GM04504 (cell line): ENCODE measurements at places on chromosomes 2 and 18.
A peak's percentile ranks its signal among the peaks of the same experiment; 100 is the strongest.

GRCh38 chr18:12597760-12598159, 60.1 kb downstream of the SPIRE1 start:
- peak; percentile 68 for DNase-seq

GRCh38 chr2:160253440-160254188, 53.5 kb upstream of the ITGB6 start:
- DNase-seq: no peak

DNA sequence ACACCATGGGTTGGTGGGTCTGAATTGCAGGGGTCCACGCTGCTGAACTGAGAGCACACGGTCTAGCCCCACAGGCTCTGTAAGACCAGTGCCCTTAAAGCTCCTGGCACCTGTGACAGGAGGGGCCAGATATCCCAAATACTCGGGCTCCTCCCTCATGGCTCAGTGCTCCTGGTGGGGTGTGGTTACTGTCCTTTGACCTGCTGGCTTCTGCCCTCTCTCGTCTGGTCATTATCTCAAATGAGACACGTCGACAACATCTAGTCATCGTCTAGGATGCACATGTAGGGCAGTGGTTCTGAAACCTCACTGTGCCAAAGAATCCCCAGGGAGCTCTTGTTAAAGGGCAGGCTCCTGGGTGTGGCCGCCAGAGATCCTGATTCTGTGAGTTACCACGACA, 258.4 kb downstream of the LOXHD1 start:
- no peak for DNase-seq

GRCh38 chr18:55247032-55247431, 287.8 kb upstream of the CCDC68 start:
- DNase-seq: no peak

GRCh38 chr18:23257686-23258565, 122.6 kb downstream of the CABLES1 start:
- DNase-seq: peak; percentile 25

DNA sequence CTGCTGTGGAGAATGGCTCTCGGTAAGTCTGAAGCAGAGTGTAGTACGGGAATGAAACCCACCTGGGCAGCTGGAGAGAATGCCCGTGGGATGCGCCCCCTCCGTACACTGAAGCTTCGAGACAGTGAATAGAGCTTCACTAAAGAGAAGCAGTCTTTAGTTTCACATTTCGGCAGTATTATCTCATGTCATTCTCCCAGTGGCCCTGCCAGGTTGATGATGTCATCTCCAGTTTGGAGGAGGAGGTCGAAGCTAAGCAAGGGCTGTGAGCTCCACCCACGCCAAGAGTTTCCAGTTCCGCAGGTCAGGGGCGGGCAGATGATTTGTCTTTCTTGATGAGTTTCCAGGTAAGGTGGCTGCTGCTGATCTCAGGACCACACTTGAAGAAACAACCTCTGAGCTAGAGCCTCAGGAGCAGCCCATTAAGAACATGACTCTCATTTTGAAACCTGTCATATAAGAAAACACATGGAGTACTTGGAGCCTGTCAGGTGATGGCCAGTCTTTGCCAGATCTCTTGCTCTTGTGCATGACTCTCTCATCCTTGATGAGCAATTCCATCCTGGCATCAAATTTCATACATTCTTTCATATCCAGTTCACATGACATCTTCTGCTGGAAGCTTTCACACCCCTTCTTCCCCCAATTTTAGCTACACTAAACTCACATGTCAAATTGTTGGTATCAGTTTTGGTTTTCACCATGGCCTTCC, 475.0 kb downstream of the RNF144A start:
- no peak for DNase-seq

DNA sequence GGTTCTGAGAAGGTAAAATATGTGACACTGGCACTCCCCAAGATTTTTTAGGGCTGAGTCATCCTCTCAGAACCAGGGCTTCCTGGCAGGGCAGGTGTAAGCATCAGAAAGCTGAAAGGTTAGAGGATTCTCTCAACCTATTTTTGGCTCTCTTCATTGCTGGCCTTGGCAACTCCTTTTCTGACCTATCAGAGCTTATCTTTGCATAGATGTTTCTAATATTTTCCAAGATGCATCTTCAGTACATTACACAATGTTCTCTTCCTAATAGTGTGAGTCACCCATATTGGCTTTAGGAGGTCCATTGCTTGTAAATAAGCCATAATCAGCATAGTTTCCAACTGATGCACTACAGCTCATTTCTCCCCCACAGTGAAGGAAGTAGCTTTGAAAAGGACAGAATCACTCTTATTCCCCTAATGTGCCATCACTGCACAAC, 2008.4 kb upstream of the PIK3C3 start:
- peak; percentile 53 for DNase-seq

DNA sequence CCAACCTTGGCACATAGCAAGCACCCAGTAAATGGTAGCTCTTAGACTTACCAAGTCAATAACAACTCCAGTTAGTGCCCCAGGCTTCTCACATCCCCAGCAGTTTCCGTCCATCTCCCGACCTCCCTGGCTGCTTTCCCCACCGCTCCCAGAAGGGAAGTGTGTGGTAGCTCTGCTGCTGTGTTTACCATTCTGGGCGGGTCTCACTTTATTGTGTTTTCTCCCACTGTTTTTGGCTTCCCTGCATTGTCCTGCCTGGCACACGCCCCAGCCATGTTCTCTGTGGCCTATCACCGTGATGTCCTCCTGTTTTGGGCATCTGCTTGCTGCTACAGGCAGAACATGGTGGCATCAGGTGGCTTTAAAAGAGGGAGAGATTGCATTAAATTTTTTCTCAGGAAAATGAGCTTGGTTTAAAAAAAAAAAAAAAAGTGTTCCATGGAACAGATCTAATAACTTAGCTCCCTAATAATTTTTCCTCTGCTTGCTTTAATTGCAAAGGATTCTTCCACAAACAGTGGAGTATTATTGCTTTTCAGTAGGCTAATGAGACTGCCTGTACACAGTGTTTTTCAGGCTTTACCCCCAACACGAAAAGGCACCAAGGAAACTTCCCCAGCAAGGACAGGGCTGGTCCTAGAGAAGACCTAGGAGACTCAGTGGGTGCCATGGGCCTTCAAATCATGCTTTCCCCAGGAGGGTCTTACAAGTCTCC, 8.0 kb upstream of the COX7A2L start:
- no peak for DNase-seq

DNA sequence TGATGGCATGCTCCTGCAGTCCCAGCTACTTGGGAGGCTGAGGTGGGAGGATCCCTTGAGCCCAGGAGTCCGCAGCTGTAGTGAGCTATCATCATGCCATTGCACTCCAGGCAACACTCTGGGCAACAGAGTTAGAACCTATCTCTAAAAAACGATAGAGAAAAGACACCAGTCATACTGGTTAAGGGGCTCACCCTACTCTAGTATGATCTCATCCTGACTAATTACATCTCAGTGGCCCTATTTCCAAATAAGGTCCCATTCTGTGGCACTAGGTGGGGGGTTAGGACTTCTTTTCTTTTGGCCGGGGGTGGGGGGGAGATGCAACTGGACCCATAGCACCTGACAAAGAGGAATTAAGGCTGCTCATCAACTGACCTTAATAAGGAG, 163.2 kb upstream of the NCK2 start:
- no peak for DNase-seq

DNA sequence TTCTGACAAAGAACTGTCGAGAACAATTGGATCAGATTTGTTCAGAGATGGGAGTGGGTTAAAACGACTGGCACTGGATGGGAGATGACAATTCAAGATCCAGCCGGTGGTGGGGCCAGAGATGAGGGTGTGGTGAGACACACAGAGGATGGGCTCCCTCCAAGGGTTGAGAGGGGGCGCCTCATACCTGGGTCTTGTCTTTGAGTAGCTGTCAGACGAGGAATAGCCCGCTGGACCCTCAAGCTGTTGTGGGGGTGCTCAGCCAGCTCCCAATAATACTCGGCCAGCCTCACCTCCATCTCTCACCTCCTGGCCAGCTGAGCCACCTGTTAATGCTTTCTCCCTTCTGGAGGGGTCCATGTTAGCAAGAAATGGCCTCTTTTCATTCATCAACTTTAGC, 14.0 kb downstream of the INPP5D start:
- DNase-seq: no peak

- DNase-seq: no peak
These were observed 256.1 kb downstream of the PAX3 start for GRCh38 chr2:222042666-222043065.

DNA sequence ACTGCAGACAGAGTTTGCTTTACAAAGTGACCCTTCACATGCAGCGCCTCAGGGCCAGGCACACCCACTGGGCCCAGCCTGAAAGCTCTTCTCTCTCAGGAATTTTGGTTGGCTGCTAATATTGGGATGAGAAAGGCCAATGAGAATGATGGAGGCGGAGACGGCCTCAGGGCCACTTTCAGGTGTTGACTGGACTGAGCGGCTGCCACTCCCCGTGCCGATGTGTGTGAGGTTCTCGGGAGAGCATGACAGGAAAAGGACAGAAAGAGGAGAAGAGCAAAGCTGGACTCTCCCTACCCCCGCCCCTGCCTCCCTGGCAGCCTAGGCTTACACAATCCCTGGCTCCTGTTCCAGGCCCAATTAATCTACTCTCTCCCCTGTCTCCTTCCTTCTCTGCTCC, 155.7 kb downstream of the CELF4 start:
- peak; percentile 10 for DNase-seq

GRCh38 chr2:210954386-210954907, 398.0 kb downstream of the CPS1 start:
- DNase-seq: no peak

GRCh38 chr2:188327518-188328213, 36.0 kb downstream of the GULP1 start:
- no peak for DNase-seq

DNA sequence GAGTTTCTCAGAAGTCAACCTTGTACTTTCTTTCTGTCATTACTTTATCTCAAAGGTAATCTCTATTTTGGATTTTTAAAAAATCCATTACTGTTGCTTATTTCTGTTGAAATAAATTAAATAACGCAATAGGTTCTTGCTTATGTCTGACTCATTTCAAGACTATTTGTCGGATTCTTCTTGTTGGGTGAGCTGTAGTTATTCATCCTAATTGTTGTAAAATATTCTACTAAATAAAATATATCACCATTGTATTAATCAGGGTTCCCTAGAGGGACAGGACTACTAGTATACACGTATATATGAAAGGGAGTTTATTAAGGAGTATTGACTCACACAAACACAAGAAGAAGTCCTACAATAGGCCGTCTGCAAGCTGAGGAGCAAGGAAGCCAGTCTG, 403.9 kb upstream of the CYRIA start:
- DNase-seq: no peak

DNA sequence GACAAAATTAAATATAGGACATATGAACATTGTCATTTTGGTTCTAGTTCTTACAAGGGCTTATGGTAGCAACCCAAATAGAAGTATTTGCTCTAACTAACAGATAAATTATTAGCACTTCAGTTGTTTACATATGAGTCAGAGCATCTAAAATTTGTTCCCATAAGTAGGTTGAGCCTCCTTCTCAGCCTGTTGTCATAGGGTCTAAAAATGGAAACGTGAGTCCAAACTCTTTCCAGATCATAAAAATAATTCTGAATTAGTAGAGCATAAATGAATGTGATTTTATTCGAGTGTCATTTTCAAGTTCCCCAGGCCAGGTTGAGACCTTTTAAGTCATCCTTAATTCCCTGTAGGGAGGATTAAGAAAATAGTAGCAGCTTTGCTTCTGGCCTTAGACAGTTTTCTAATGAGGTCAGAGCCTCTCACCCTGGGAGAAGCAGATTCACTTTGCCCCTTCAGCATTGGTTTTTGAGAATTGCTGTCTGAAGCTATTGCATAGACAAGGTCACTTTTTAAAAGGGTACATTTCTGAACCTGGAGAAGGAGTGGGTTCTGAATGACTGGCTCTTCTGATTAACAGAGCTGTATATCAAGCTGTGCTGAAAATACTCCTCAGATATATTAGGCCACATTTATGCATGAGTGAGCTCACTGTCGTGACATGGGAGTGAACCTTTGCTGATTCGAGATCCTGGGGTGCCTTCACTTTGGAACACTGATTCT, 164.3 kb downstream of the NEDD4L start:
- no peak for DNase-seq

- DNase-seq: no peak
These were observed 19.7 kb downstream of the EIF5B start for GRCh38 chr2:99356853-99357252.

- DNase-seq: peak; percentile 40
These were observed 231.7 kb upstream of the FOSL2 start for GRCh38 chr2:28160986-28161425.

DNA sequence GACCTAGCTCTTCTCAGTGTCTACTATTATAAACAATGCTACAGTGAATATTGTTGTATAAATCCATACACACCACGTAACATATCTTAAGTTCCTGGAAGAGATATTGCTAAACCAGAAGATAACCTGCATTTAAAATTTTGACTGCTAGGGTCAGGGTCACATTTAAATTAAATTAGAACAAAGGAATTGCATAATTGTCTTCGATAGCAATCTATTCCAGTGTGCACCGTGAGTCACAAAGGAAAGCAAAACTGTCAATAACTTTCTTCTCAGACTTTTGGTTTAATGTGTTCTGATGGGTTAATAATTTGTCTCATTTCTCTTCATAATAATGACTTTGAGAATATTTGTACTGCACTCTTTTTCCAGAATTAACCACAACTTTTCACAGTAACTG, 4.2 kb downstream of the GEN1 start:
- no peak for DNase-seq

- peak; percentile 57 for DNase-seq
These were observed 751 bp upstream of the NMI start for GRCh38 chr2:151289972-151290866.

DNA sequence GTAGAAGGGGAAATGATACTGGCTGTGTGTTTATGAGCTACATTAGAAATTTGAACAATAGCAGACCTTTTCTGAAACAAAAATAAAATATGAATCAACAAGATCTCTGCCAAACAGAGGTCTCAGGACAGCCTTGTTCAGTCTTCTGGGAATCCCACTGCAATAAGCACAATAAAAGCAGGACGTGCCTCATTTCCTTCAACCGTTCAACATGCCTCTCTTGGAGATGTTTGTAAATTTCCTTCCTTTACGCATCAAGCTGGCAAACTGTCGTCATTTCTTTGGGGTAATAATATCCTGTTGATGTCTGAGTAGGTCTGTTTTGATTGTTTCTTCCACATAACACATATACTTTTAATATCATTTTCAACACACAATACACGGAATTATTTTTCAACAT, 77.2 kb downstream of the TCF4 start:
- peak; percentile 49 for DNase-seq

GRCh38 chr2:68828887-68829708, 42.1 kb downstream of the BMP10 start:
- DNase-seq: peak; percentile 86

DNA sequence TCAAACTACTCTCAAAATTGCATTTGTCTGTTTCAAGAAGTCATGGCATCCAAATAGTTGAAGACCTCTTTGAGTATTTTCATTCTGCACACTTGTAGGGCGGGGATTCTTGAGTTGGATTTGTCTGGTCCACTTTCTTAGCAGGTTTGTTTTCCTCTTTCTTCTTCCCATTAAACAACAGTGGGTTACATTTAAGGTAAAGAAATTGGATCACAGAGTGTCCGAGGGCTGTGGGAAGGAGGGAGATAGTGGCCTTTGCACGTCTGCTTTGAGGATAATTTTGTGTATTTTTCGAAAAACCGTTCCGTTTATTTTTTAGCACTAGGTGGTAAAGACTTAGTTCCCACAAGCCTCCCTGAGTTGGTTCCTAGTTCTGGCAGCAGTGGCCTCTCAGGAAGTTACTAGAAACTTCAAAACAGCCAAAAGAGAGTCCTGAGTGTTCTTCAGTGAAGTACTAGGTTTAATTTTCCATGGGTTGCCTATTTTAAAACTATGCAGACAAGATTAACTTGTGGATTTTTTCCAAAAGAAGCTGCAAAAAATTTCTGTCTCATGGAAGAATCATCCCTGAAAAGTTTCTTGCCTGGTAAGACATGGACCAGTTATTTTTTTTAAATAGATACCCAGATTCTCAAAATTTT, 107.9 kb downstream of the CDC42EP3 start:
- no peak for DNase-seq

- DNase-seq: no peak
These were observed 27.2 kb upstream of the B4GALT6 start for GRCh38 chr18:31711365-31712172.
